ENCODE measurements at places on chromosomes 1 and 21.
A peak's percentile ranks its signal among the peaks of the same experiment; 100 is the strongest.

- DNase-seq, result no peak
Observed at GRCh38 chr1:67347688-67348472, 40.2 kb downstream of the IL12RB2 start.

GRCh38 chr1:61056196-61056572, 26.2 kb upstream of the NFIA start:
- no peak for DNase-seq

- no peak for DNase-seq
Observed at GRCh38 chr1:160541622-160542302, 18.7 kb upstream of the SLAMF6 start.

DNA sequence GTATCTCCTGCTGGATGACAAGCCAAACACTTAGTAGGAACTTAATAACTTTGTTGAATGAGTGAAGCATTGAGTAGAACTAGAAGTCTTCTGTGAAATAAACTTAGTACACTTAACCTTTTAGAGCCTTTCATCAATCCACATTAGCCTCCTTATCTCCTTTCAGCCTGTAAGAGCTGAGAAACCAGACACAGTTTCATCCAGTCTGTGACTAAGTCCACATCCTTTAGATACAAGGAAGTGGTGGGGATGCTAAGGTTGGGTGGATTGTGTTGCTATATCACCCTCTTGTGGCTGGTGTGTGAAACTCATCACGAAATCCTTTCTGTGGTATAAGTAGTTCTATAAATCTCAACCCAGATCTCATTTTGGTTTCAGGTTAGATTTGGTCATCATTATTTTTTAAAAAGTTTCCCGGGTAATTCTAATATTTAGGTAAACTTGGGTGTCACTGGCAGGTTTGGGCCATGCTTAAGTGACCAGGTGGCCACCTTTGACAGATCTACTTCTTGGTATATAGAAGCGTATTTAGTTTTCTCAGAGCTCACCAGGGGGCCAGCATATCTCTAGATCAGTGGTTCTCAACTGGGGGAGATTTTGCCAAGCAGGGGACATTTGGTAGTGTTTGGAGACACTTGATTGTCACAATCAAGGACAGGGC, 27.8 kb upstream of the CD84 start:
- DNase-seq, result no peak

DNA sequence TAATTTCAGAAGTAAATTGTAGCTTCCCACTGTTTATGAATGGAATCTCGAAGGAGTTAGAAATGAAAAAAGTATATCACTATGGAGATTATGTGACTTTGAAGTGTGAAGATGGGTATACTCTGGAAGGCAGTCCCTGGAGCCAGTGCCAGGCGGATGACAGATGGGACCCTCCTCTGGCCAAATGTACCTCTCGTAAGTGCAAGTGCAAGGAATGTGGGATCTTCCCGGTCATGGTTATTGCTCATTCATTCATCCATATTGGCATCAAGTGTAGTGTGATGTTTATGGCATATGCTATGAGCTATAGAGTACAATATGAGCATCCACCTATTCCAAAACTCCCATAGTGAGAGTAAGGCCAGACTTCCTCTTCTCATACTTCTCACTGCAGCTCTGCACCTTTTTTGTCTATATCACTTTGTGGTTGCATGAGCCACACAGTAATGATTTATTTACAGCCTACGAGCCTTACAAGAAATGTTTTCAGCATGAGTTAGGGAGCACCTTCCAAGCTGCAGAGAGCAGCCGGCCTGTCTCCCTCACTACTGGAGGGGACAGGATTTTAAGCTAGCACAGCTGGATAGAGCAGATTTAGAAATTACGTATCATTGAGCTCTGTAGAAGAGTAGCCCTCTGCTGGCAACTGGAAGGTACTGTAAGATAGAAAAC, 24.9 kb upstream of the CR1L start:
- DNase-seq, result no peak

- DNase-seq, result no peak
Observed at GRCh38 chr1:16720351-16721223, 19.7 kb upstream of the RNU1-4 start.

DNA sequence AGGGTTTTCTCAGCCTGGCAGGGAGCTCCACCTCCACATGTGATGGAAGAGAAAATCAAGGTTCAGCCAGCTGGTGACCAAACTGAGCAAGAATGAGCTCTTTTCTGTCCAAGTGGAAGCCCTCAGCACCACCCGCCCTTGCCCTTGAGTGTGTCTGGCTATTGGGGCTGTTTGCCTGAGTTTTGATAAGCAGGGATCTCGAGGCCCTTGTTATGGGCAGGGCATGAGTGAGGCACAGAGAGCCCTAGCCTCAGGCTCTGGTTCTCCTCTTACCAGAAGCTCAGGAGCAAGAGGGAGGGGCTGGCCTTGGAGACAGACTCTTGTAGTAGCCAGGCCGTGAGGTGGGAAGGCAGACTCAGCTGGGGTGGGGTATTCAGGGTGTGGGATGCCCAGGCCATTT, 37.5 kb upstream of the ARF1 start:
- no peak for DNase-seq

GRCh38 chr1:200392625-200393185, 17.1 kb downstream of the ZNF281 start:
- no peak for DNase-seq

DNA sequence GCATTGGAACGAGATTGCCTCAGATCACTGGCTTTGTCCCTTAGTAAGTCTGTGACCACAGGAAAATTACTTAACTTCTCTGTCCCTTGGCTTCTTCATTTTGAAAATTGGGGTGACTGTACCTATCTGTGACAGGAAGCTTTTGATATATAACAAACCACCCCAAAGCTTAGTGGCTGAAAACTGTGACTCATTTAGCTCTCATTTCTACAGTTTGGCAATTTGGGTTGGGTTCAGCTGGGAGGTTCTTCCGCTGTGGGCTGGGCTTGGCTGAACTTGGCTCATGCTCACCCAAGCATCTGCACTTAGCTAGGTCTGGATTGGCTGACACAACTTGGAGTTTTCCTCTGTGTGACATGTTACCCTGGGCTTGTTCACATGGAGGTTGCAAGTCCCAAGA, 14.0 kb downstream of the C1orf94 start:
- no peak for DNase-seq

GRCh38 chr1:6041432-6042062, 4.1 kb upstream of the KCNAB2 start:
- DNase-seq, result no peak

DNA sequence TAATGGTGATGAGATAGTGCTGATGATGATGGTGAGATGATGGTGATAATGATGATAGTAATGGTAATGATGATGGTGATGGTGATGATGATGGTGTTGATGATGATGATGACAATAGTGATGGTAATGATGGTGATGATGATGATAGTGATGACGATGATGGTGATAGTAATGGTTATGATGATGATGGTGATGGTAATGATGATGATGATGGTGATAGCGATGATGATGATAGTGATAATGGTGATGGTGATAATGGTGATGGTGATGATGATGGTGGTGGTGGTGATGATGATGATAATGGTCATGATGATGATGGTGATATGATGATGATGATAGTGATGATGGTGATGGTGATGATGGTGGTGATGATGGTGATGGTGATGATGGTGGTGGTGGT, 384.6 kb downstream of the MATN1 start:
- no peak for DNase-seq

GRCh38 chr1:186212568-186213224, 162.4 kb downstream of the TPR start:
- no peak for DNase-seq

- no peak for DNase-seq
Observed at GRCh38 chr1:27099135-27099586, 55.8 kb downstream of the SLC9A1 start.

GRCh38 chr1:240706150-240706935, 94.4 kb upstream of the GREM2 start:
- no peak for DNase-seq

DNA sequence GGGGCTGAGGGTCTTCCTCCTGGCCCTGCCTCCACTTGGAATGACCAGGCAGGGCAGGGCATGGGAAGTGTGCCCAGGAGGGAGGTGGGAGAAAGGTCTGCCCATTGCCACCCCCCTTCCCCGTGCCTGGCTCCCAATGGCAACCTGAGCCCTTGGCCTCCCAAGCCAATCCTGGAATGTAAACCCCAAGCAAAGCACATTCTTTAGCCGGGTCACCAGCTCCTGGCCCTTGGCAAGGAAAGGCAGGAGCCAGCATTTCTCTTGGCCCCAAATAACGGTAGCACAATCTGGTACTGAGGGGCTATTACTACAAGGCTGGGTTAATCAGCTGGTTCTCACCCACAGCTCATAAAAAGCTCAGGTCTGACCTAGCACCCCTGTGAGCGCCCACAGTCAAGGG, 6.9 kb upstream of the NUAK2 start:
- no peak for DNase-seq

- no peak for DNase-seq
Observed at GRCh38 chr1:27979151-27979858, 19.5 kb downstream of the XKR8 start.

GRCh38 chr1:97603776-97604175, 317.1 kb downstream of the DPYD start:
- DNase-seq, result no peak

DNA sequence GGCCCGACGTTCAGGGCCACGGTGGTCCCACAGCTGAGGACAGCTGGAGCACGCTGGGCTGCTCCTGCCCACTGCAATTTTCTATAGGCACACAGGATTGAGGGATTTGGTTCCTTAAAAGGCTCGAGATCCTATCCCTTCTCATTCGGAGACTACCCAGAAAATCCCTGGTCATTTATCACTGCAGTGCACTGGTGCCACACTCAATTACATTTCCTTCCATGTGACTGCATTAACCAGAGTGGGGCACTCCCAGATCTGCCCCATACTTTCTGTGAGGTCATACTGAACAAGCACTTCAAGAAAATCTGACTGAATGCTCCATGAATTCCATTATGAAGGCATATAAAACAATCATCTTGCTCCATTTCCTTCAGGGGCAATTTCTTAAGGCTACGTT, 49.8 kb upstream of the KCNE1 start:
- DNase-seq, result no peak

GRCh38 chr1:219236933-219237610, 63.4 kb downstream of the LYPLAL1 start:
- no peak for DNase-seq

DNA sequence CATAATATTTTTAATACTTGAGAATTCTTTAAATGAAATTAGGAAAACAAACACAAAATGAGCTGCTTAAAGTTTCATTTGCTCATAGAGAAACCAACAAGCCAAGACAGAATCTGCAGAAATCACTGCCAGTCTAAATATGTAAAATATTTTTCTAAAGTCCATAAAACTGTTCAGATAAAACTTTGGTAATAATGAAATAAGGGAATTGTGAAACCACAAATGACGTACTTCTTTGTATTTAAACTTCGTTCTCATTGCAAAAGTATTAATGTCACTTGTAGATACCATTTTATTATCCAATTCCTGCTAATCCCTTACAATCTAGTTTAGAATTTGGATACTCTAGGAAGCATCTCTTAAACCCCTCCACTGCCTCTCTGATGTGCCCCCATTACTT, 234.5 kb upstream of the NEGR1 start:
- no peak for DNase-seq

GRCh38 chr1:116330342-116330652, 42.7 kb upstream of the ATP1A1 start:
- no peak for DNase-seq

DNA sequence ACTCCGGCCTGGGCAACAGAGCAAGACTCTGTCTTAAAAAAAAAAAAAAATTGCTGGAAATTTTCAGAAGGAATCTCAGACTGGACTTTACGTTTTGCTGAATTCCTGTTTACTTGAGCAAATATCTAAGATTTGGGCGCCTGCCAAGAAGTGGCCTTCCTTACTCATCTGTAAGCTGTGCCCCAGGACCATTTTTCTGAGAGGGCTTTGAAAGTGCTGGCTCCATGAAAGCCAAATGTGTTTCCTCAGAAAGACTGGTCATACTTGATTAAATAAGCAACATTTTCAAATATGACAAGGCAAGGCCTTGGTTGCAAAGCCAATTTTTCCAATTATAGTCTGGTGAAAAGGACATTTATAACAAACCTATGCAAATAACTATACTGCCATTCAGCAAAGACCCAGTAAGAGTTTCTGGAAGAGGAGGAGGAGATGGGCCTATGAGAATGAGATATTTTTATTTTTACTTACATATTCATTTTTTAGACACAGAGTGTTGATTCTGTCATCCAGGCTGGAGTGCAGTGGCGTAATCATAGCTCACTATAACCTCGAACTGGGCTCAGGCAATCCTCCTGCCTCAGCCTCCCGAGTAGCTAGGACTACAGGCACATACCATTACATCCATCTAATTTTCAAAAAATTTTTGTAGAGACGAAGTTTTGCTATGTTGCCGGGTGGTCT, 56.3 kb upstream of the HTR1D start:
- DNase-seq, result no peak

- DNase-seq, result no peak
Observed at GRCh38 chr1:29415156-29415830, 179.0 kb downstream of the PTPRU start.

- no peak for DNase-seq
Observed at GRCh38 chr1:198939956-198940355, 301.1 kb downstream of the PTPRC start.

GRCh38 chr1:178726087-178726517, 1.1 kb downstream of the RALGPS2 start:
- peak; percentile 3 for DNase-seq
